T follicular helper cell (primary cell): ENCODE measurements at places on chromosomes 6 and 20.

GRCh38 chr20:8315639-8316573 is 183.8 kb downstream of the PLCB1 start:
- no peak for DNase-seq

- DNase-seq: no peak
Measured at GRCh38 chr20:39886650-39887190, 802.3 kb downstream of the MAFB start.

GRCh38 chr6:34447910-34448309 is 18.0 kb upstream of the PACSIN1 start:
- no peak for DNase-seq

DNA sequence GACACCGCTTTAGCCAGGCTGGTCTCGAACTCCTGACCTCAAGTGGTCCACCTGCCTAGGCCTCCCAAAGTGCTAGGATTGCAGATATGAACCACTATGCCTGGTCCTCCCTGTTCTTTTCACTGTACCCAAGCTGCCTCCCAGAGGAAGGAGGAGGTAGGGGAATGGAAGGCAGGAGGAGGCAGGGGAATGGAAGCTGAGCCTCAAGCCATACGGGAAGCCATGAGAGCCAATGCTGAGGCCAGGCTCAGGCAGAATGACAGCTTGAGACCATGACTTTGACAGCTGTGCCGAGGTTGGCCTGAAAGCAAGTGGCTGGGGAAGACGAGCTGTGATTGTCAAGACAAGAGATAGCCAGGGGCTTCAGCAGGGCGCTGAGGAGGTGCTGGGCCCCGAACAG is 13.6 kb upstream of the ZNF335 start:
- DNase-seq: no peak

DNA sequence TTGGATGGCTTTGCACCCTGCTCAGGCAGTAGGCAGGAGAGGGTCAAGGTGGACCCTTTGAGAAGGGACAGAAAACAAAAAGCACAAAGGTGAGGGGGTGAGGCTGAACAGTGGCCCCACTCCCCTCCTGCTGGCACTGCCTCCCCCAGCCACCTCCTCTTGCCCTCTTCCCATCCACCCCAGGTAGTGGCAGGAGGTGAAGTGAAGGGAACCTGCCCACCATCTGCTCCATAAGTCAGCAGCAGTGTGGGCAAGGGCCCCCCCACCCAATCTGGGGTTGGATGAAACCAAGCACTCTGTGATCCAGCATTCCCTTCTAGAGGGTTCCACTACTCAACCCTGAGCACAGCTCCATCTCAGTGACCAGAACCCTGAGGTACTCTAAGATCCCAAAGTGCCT is 26.1 kb upstream of the SLC22A7 start:
- DNase-seq: no peak

DNA sequence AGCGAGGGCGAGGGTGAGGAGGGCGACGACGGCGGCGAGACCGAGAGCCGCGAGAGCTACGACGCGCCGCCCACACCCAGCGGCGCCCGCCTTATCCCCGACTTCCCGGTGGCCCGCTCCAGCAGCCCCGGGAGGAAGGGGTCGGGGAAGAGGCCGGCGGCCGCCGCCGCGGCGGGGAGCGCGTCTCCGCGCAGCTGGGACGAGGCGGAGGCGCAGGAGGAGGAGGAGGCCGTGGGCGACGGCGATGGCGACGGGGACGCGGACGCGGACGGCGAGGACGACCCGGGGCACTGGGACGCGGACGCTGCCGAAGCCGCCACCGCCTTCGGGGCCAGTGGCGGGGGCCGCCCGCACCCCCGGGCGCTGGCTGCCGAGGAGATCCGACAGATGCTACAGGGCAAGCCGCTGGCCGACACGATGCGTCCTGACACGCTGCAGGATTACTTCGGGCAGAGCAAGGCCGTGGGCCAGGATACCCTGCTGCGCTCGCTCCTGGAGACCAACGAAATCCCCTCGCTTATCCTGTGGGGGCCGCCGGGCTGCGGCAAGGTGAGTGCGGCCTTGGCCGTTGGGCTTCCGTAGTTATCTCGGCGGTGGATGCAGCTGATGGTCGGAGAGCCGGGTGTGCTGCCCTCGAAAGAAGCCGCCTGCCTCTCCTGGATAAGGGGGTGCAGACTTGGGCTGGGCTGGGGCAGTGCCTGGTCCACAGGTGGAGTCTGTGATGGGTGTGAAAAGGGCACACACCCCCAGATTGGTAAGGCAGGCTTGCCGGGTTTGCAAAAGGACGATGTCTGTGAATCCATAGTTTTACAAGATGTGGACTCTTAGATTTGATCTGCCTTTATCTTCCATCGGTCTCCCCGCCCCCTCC is 938 bp downstream of the WRNIP1 start:
- peak; percentile 34 for DNase-seq

DNA sequence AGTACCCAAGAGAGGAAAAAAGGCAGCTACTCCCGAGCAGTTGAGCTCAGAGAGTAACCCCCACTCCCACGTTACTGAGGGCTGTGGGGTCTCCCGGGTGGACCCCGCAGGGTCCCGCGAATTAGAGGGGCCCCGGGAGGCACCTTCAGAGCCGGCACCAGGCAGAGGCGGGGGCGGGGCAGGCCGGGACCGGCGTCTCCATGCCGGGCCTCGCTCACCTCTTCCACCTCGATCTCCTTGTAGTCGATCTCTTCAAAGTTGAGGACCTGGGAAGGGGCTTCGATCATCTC is 381 bp downstream of the MAP3K7 start:
- no peak for DNase-seq

- no peak for DNase-seq
Measured at GRCh38 chr20:38650010-38650409, 48.4 kb downstream of the ARHGAP40 start.

DNA sequence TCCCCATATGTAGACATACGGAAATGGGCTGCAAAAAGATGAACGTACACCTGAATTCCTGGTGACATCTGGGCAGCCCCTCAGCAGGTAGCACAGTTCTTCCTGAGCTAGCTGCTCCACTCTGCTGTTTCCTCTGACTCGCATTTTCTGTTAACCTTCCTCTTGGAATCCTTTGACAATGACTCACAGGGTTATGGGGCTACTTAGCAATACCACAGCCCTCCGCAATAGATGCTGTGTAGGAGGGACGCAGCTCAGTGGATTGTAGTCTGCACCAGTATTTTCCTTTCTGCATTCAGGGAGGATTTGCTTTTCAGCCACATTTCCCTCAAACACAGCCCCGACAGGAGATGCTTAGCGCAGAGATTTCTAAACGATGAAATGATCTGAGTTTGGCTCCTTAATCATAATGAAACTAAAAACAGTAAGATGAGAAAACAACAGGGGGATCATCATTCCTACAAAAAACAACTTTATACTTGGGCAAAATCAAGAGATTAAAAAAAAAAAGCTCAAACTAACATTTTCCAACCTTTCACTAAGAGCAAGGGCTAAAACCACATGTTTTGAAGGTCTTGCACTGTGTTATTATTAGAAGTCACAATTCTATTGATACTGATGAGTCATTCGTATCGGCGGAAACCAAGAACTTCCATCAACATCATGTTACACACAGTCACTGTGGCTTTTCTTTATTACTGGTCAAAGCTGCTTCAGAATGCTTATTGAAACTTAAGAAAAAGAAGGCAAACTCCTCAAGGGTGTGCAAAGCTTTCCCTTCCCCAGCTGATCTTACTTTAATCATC is 12.2 kb downstream of the BACH2 start:
- DNase-seq: peak; percentile 16

DNA sequence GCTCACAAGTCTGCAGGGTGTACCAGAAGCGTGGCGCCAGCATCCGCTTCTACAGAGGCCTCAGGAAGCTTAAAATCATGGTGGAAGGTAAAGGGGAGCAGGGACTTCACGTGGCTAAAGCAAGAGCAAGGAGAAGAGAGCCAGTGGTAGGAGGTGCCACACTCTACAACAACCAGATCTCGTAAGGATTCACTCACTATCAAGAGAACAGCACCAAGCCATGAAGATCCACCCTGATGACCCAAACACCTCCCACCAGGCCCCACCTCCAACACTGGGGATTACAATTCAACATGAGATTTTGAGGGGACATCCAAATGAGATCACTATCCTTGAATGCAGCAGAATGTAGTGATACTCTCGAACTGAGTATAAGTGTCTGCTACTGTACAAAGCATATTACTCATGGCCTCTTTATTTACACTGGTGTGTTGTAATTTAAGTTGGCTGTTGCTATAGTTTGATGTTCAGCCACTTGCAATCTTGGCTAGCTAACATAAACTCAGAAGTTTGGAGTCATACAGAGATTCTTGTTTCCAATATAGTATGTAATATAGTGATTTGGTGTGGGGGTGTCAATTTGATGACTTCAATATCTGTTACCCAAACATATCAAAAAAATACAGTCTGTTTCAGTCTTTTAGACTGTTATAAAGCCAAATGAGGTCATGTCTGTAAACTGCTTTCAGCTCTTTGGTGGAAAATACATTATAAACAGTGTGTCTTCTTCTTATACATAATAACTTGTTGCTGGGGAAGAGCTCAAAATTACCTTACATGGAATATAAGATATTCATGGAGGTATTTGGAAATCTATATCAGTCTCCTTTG is 39.4 kb upstream of the MYLIP start:
- DNase-seq: no peak

GRCh38 chr6:683742-684440 is 9.0 kb downstream of the EXOC2 start:
- DNase-seq: no peak

GRCh38 chr20:17972121-17972520 is 3.3 kb downstream of the MGME1 start:
- DNase-seq: no peak

DNA sequence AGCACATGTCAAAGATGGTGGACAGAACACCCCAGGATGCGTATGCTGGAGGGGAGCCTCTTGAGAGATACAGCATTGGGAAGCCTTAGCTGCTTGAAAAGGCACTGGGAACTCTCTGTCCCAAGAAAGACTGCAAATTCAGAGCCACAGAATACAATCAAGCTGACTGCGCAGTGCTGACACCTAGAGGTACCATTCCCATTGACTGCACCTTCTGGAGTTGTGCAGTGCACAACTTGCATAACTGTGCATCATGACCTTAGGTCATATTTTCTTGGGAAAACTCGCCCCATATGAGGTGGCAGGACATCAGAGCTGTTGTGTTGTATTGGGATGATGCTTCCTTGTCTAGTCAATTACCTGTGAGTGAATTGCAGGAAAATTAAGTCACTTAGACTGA is 646.5 kb upstream of the NOX3 start:
- no peak for DNase-seq
